Skeletal muscle cell (primary cell): ENCODE measurements at places on chromosomes 2 and 18.
A peak's percentile ranks its signal among the peaks of the same experiment; 100 is the strongest.

GRCh38 chr18:33034945-33035344 lies 262.1 kb upstream of the KLHL14 start:
- peak; percentile 77 for DNase-seq

DNA sequence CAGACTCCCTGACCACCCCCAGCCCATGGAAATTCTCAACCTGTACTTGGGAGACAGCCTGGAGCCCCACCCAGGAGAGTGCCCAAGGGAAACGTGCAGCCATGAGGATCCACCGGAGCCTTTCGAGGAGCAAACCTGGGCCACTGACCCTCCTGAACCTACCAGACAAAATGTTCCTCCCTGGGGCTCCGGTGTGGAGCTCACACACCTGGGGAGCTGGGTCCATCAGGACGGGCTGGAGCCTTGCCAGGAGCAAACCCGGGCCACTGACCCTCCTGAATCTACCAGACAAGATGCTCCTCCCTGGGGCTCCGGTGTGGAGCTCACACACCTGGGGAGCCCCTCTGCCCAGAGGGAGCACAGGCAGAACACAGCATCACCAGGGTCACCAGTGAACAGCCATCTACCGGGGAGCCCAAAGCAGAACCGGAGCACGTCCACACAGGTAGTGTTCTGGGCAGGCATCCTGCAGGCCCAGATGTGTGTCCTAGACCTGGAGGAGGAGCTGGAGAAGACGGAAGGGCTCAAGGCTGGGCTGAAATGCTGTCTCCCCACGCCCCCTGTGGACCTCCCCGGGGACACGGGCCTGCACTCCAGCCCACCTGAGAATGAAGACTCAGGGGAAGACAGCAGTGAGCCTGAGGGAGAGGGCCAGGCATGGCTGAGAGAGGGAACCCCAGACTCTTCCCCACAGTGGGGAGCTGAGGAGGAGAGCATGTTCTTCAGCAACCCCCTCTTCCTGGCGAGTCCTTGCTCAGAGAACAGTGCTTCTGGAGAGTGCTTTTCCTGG lies 8.9 kb downstream of the PSD4 start:
- DNase-seq = no peak

GRCh38 chr2:83915381-83915780 lies 543.7 kb downstream of the SUCLG1 start:
- no peak for DNase-seq

- no peak for DNase-seq
These were observed 254.7 kb upstream of the FIGN start for GRCh38 chr2:163990541-163990940.

GRCh38 chr2:173153301-173153885 lies 77.7 kb downstream of the MAP3K20 start:
- DNase-seq = no peak

GRCh38 chr18:59788791-59789106 lies 91.5 kb upstream of the CCBE1 start:
- DNase-seq = no peak

DNA sequence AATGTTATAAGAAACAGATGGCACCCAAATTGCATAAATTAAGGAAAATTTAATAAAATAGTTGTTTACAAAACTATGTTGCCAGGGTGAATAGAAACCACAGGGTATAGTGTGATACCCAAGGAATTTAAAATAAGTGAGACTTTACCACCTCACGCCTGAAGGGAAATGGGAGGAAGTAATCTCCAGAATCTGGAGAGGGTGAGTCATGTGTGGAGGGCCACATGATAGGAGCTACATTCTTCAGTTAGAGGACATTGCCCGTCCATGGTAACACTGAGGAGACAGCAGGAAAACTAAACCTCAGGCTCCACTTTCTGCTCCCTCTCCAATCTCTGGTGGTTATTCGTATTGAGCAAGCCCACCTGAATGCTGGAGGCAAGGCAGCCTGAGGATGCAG lies 97.2 kb upstream of the NXPH2 start:
- no peak for DNase-seq

DNA sequence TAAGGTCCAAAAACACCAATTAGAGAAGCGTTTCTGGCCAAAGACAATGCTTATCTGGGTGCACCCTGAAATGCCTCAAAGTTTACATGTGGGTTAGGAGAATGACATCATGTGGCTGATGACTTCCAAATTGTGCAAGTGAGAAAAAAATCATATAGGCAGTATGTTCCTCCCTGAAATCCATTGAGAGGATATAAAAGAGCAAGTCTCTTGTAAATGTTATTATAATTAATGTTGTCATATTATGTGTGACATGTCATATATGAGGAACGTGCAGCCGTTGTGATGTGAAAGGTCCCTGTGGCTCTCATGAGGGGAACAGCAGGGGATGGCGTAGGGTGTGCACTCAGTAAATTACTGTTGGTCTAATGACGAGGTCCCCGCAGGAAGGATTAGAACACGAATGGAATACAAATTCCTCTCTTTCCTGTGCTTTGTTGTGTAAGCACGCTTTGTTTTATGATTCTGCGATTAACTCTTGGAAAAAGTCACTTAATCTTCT lies 290.8 kb downstream of the PRKCE start:
- no peak for DNase-seq

GRCh38 chr18:10329101-10329500 lies 125.3 kb upstream of the APCDD1 start:
- DNase-seq = peak; percentile 15

- DNase-seq = no peak
These were observed 131.8 kb downstream of the FAM210A start for GRCh38 chr18:13594551-13594950.

DNA sequence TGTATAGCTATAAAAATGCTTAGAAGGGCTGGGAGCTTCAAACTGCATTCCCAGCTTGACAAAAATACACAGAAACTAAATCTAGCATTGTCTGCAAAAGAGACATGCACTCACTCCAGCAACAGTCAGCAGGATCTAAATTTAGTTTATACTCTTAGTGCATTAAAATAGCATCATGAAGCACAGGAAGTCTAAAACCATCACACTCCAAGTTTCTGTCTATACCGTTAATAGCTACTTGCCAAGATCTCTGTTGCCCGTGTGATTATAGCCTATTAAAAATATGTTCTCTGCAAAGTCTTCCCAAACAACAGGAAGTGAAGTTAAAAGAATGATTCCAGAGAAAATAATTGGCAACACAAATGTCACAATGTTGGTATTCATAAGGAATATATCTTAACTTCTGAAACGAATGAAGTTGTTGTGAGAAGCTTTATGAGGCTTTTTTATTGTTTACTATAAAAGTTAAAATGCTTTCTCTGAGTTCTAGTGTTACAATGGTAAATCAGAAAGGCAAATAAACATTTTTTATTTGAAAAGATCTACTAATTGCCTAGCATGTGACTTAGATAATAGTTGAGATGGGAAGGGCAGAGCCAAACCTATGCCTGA lies 184.2 kb downstream of the ZNF385B start:
- no peak for DNase-seq

DNA sequence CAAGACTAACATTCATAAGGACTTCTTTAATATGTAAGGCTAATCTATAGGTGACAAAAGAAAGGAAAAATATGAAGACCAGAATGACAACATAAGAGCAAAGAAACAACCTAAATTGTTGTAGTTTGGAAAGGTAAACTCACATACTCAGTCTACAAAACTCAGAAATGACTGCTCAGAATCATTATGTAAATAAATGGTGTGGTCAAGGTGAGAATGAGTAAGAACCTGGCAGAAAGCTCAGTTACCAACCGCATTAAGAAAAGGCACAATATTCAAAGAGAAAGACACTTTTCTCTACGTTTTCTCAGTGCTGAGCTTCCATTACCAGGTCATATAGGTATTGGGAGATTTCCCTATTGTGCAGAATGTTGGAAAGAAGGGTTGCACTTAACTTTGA lies 15.8 kb downstream of the ATF2 start:
- no peak for DNase-seq

GRCh38 chr2:20766798-20767644 lies 55.9 kb downstream of the LDAH start:
- DNase-seq = no peak

- no peak for DNase-seq
These were observed 250 bp upstream of the SPEG start for GRCh38 chr2:219434468-219434717.

- peak; percentile 19 for DNase-seq
These were observed 258.5 kb downstream of the TWIST2 start for GRCh38 chr2:239106314-239106908.

DNA sequence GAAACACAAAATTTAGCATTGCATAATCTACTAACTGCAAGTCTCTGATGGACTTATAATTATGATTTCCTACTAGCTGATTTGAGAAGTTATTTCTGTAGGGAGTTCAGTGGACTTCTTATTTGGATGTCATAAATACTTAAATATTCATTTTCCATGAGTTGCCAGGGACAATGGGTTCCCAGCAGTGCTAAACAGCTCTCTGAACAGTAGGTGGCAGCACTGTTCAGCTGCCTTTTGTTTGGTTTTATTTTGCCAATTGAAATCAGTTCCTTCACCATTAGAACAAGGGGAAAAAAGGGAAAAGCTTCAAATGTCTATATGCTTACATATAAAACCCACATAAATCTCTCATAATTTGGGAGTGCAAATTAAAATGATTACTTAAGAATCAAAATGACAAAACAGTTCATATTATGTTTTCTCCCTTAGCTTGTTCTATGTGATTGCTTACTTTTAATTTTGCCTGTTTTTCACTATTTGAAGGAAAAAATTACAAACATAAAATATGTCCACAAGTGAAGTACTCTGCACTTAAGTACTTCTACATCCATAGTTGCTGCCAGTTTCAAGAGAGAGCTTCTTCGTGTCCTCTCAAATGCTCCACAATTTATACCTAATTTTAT lies 898.9 kb downstream of the CPS1 start:
- no peak for DNase-seq

GRCh38 chr18:75253784-75254183 lies 43.2 kb downstream of the TSHZ1 start:
- no peak for DNase-seq

DNA sequence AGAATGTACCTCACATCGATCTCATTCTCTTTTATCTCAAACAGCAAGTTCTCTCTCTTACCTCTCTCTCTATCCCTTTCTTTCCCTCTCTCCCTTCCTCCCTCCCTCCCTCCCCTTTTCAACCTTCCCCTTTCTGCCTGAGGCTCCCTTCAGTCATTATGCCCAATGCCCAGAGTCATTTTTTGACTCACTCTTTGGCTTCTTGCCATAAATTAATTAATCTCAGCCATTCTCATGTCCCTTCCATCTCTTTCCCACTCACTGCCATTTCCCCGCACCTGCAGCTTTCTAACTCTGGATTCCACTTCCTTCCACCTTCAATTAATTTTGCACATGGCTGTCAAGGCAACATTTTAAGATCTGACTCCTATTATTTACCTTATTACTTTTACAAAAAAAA lies 60.1 kb downstream of the EVA1A start:
- DNase-seq = no peak

DNA sequence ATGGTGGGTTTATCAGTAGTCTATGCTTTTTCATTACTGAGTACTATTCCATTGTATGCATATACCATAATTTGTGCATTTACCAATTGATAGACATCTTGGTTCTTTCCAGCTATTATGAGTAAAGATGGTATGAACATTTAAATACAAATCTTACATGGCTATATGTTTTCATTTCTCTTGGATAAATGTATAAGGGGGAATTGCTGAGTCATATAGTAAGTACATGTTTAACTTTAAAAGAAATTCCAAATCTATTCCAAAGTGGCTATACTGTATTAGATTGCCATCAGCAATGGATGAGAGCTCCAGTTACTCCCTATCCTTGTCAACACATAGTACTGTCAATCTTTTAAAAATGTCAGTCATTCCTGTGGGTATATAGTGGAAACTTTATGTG lies 243.9 kb downstream of the CDCA7 start:
- no peak for DNase-seq

- no peak for DNase-seq
These were observed 8.2 kb downstream of the MAPRE2 start for GRCh38 chr18:35049111-35050027.

- DNase-seq = no peak
These were observed 161.6 kb downstream of the LDLRAD4 start for GRCh38 chr18:13379930-13380690.

GRCh38 chr18:11119550-11119949 lies 29.8 kb downstream of the PIEZO2 start:
- no peak for DNase-seq

GRCh38 chr2:230944123-230944653 lies 19.1 kb upstream of the GPR55 start:
- no peak for DNase-seq

DNA sequence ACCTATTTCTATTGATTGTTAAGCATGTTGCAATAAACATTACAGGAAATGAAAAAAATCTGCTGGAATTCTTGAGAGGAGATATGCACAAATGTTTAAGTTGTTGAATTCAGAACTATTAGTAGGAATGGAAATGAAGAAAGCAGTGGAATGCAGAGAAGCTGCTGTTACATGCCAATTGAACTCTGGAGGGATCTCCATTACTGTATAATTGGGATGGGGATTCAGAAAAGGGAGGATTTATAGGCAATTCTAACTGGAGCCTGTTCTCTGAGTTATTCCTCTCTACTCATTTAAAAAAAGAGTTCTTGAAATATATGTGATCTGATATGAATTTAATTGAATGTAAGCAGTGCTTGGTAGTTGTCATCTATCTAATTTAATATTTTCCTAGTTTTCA lies 2.6 kb upstream of the ASXL3 start:
- no peak for DNase-seq
